ENCODE measurements at places on chromosomes 4 and X.

- DNase-seq, result no peak
Observed at GRCh38 chrX:9392445-9392844, 72.4 kb upstream of the TBL1X start.

GRCh38 chr4:3461515-3462291, 1.4 kb upstream of the DOK7 start:
- DNase-seq, result no peak

DNA sequence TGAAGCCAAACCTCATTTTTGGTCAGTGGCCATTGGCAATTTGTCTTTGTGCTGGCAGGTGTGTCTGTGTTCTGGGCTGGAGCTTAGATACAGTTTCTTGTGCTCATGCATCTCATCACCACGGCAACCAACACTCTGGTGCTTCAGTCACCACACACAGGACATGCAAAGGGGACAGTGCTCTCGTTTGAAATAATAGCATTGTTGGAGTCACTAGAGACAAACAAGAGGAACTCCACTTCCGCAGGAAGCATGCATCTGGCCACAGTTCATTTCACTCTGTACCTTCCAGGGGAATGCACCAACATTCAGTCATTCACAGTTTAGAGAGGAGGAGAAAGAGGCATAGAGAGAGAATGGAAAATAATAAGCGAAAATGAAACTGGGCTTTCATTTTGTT, 267.4 kb downstream of the ANK2 start:
- no peak for DNase-seq

DNA sequence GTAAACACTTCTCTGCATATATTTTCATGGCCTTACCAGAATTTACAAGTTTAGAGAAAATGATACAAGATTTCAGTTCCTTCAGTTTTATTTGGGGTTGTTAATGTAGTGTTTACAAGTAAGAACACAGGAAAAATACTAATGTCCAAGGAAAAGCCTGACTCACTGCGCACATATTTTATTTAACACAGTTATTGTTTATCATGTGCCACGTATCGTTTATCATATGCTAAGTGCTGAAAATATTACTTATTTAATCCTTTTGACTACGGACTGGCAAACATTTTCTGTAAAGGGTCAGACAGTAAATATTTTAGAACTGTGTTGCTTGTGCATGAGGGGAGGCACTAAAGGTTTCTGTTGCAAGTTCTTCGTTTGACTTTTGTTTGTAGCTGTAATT, 794 bp downstream of the HSD17B13 start:
- DNase-seq, result no peak

DNA sequence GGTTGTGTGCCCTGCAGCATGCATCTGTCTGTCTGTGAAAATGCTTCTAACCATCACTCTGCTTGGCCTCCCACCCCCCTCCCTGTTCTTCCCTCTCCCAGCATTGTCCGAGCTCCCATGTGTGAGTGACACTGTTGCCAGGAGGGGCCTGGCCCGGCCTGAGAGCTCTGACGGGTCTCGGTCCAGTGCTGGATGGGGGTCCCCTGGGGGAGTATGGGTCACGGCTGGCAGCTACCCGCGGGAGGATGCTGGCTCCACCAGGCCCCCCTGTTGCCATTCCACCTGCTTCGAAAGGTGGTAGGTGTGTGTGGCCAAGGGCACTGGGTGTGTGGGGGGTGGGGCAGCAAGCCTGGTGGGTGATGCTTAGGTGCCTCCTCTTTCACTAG, 3.6 kb downstream of the NLGN3 start:
- DNase-seq, result no peak
